Osteocyte (in vitro differentiated cells): ENCODE measurements at places on chromosomes 12 and 14. TPM values are rescaled to one million over a fixed set of nuclear protein-coding genes. Genes with fewer than 3 reads are reported as not detected.
A peak's percentile ranks its signal among the peaks of the same experiment; 100 is the strongest.

The RNF212B gene
- total RNA-seq: not detected in 2 replicates

The FOXG1 gene
- not detected in 2 replicates for total RNA-seq

The B4GALNT3 gene
- 0.21 and 0.27 TPM in 2 replicates for total RNA-seq

The SLC25A3 gene
- total RNA-seq: 581 and 583 TPM in 2 replicates

The SAMD15 gene
- 1.9 and 2.2 TPM in 2 replicates for total RNA-seq

The TROAP gene
- total RNA-seq: 8.0 and 9.6 TPM in 2 replicates

The SMCO3 gene
- total RNA-seq: not detected in 2 replicates

The TESPA1 gene
- not detected in 2 replicates for total RNA-seq

The LRRK2 gene
- total RNA-seq: not detected in 2 replicates

The FAM186B gene
- 0.30 and 0.50 TPM in 2 replicates for total RNA-seq

- DNase-seq: no peak
These were observed 170.4 kb downstream of the PRKD1 start for GRCh38 chr14:29757188-29757680.

DNA sequence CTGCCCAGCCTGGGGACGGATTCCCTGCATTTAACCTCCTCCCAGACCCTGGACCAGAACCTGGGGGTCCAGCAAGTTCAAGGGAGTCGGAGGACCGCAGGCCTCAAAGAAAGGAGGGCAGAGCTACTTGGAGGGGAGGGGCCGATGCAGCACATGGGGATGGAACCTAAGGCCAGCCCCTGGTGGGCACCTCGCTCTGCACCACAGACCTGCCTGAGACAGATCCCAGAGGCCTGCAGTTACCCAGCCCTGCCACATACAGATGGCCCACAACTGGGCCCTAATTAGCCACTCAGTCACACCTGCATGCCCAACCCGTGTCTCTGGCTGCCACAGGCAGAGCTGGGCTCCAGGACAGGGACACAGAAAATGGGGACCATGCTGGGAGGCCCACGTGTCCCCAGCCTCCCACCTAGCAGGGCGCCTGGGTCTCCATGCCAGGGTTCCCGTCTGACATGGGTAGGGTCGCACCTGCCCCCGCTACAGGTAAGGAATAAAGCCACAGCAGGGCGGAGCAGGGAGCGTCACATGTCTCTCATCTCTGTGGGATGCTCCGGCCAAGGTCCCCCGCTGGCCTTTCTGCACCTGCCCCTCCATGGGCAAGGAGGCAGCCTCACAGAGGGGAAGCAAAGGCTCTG, 16.7 kb downstream of the AKT1 start:
- DNase-seq: no peak

DNA sequence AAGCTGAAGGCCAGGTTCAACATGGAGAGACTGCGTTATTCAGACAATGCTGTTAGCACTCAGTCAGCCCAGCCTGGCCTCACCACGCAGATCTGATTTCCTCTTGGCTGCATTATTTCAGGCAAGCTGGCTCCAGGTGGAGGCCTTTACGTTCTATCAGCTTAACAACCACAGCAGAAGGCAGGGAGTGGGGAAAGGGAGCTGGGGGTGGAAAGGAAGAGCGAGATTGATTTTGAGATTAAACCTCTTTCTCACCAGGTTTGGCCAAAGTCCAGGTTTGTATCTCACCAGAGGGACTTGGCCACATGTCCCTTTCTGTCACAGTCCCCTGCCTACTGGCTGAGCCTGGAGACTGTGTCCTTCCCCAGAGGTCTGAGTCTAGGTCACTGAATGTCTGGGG, 543.7 kb upstream of the TMEM132C start:
- DNase-seq: no peak

- no peak for DNase-seq
These were observed 221.2 kb downstream of the RAD51B start for GRCh38 chr14:68040633-68041369.

GRCh38 chr12:6355491-6356373, 13.9 kb upstream of the TNFRSF1A start:
- no peak for DNase-seq

DNA sequence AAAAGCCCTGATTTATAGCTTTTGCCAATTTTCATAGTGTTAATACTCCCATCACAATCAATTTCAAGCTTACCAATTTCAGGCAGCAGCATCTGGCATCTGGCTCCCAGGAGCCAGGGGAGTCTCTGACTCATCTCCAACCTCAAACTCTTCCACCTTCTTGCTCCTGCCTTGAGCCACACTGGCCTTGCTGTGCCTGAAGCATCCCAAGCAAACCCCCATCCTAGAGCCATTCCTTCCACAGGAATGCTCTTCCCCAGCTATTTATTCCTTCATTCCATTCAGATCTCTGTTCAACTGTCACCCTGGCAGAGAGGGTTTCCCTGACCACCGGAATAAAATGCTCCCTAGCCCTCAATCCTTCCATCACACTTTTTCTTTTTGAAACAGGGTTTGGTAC, 13.9 kb upstream of the PPP1CC start:
- no peak for DNase-seq

- no peak for DNase-seq
These were observed 44.7 kb downstream of the IFT81 start for GRCh38 chr12:110168732-110169455.

DNA sequence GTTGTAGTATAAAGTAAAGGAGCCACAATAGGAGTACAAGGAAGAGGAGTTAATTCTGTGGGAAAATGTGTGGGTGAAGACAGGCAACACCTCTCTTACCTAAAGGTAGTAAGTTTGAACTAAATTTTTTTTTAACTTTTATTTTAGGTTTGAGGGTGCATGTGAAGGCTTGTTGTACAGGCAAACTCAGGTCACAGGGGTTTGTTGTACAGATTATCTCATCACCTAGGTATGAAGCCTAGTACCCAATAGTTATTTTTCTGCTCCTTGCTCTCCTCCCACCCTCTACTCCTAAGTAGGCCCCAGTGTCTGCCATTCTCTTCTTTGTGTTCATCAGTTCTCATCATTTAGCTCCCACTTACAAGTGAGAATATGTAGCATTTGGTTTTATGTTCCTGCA, 70.5 kb downstream of the DNAI7 start:
- DNase-seq: no peak

GRCh38 chr12:63940310-63941005, 96.0 kb downstream of the SRGAP1 start:
- no peak for DNase-seq

DNA sequence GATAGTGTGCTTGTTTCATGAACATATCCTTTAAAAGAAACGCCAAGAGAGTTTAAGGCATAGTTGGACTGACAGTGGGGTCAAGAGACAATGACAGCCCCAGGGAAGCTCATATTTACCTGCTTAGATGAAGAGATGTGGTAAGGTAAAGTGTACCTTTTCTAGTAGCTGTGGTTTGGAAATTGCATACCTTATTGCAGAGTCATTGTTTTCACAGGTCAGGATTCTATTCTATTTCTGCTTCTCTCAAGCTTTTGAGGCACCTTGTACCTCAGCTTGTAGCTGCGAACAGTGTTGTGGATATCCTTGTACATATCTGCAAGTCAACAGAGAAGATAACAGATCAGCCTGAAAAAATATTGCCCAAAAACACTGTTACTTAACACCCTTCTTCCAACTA, 47.7 kb downstream of the ATP6V1D start:
- DNase-seq: no peak

- no peak for DNase-seq
These were observed 93.9 kb upstream of the OVCH1 start for GRCh38 chr12:29591140-29592020.

GRCh38 chr14:105765893-105766614, 239.7 kb downstream of the TMEM121 start:
- no peak for DNase-seq

DNA sequence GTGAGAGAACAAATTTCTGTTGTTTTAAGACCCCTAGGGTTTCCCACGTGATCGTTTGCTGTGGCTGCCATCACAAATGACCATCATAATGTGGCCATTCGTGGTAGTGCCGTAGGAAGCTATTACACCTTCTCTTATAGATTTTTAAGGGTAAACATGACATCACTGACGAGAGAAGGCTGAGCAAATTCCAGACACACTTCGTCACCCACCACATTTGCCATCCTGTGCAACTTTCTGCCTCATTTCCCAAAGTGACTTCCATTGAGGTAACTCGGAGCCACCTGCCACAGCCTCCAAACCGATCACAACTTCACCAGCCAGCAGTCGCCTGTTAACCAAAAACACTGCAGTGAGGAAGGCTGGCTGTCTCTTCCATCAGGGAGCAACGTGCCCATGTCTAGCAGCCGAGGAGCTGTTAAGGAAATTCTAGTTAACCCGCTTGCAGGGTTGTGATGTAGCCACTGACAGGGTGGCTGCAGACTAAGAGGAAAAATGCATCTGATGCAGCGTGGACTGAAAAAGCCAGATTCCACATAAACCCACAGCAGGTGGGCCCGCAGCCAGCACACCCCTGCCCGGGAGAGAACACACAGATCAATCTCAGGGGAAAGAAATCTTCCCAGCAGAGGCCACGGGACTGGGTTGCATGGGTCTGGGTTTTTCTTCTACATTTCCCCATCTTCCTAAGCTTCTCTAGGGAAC, 44.6 kb downstream of the CCDC85C start:
- DNase-seq: no peak

DNA sequence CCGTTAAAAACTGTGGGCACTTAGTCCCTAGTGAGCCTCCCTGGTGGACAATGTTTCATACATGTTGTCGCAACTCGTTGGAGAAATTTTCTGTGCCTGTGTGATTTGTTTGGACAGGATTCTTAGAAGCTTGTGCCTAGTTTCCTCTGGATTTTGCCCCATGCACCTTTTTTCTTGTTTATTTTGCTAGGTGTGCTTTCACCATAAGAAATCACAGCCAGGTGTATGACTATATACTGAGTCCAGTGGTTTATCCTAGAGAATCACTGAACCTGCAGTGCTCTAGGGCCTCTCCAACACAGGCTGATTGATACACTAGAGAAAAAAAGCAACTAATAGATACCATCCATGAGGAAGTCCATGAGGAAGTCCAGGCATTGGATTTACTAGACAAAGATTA, 33.1 kb upstream of the OASL start:
- peak; percentile 10 for DNase-seq

DNA sequence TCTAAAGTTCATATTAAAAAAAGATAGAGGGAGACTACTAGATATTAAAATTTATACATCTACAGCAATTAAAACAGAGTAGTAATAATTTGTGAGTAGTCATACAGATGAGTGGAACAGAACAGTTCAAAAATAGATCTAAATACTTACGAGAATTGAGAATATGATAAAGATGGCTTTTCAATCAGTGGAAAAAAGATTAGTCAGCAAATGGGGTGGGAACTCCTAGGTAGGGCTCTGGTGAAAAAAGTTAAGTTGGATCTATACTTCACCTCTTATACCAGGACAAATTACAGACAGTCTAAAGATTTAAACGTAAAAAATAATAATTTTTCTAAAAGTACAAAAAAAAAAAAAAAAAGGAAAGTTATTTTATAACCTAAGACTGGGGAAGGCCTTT, 66.9 kb downstream of the GPATCH2L start:
- DNase-seq: no peak

GRCh38 chr12:76277480-76277879, 70.7 kb downstream of the BBS10 start:
- DNase-seq: no peak

- DNase-seq: peak; percentile 94
These were observed 232.1 kb downstream of the CACNA1C start for GRCh38 chr12:2284857-2285256.

DNA sequence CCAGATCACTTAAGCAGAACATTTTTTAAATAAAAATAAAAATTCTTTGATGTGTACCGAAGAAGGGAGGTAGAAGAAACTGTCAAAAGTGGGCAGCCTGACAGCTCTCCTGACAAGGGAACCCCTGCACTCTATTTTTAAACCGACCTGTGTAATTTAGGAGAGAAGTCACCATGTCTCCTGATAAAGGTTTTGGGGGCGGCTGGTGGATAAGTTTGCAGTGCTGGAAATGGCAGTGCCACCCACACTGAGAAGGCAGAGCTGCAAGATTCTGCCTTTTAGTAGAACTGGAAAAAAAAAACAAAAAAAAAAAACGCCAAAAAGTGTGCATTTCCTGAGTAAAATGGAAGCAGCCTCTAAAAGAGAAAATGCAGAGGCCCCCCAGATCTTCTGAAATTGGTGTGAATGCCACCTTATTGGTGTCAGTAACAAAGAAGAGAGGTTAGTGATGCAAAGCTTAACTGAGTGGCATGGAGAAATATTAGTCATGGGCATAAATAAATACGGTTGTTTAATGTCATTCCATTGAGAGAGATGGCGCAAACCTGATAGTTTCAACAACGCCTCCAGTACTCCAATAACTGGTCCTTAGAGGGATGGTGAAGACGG, 24.7 kb downstream of the DUSP6 start:
- DNase-seq: no peak

DNA sequence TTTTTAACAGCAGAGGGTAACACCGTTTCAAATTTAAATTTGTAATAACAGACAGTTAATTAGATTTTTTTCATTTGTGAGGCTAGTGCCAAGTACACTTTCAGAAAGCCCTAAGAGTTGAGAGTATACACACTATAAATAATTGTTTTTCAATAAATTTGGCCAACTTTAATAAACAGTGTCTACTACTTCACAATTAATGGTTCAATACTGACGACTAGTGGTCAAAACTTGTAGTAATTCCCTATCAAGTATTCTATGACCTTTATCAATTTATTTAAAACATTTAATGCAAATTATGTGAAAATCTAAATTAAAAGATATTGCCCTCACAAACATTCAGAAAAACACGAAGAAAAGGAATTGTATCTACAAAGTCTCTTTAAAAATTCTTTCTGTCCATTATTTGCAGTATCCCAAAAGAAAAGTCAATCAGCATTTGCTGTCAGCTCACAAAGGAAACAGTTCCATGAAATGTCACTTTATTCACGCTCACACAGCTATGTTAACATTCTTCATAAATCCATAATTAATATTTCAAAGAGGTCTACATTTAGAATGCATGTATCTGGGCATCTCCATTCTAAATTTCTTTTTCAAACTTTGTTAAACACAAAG, 91.2 kb downstream of the CEP128 start:
- no peak for DNase-seq

DNA sequence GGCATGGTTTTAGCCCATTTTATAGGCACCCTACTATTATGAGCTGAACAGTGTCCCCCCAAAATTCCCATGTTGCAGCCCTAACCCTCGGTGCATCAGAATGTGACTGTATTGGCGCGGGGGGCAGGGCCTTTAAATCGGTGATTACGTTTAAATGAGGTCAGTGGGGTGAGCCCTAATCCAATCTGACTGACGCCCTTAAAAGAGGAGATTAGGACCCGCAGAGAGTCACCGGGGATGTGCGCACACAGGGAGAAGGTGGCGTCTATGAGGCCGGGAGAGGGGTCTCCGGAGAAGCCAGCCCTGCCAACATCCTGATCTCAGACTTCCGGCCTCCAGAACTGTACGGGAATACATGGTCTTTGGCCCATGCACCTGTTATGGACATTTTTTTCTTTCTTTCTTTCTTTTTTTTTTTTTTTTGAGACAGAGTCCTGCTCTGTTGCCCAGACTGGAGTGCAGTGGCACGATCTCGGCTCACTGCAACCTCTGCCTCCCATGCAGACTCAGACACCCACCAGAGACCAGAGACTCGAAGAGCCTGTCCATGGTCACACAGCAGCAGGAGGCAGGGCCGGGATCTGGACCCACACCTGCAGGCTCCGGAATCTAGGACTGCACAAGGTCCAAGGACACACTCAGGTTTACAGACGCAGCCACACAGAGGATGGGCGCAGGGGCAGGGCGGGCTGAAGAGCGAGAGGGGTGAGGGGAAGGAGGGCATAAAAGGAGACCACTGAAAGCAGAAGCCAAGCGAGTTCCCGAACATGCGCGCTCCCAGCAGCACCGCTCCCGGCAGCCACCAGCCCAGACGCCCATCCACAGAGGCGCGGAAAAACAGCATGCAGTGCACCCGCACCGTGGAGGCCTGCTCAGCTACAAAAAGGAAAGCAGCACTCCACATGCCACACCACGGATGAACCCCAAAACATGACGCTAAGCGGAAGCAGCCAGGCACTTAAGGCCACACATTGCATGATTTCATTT, 19.0 kb downstream of the SCARB1 start:
- no peak for DNase-seq

- no peak for DNase-seq
These were observed 104.9 kb upstream of the EEA1 start for GRCh38 chr12:93033948-93034347.
